Activated T-helper 1 cell treated with Interleukin-2 at 50 U/mL for 16 hours (primary cell): ENCODE measurements at places on chromosomes 12 and 14.

GRCh38 chr14:44170101-44170500 is 337.0 kb downstream of the FSCB start:
- DNase-seq = no peak

DNA sequence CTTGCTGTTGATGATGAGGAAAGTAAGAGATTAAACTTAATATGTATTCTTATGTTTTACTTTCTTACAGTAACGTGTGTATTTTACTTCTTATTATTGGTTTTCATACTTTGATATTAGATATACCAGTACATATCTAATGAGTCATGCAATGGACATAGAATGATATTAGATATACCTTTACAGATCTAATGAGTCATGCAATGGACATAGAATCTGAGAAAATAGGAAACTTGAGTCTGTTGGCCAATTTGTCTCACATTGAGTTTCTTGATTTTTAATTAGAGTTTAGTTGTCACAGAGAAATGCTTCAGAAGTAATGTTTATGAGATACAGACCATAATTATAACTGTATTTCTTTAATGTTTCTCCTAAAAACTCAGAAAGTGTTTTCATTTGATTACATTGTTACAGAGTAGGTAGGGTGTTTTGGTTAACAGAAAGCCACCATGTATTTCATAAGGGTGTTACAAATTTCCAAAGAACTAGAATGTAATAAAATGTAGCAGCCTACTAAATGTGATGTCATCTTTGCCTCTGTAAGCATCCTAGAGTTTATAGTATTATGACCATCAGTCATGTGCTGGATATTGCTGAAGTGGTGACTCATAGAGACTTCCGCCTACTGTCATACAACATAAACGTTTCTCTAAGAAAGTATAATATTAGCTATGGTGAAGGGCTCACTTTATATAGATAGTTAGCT is 3.0 kb downstream of the GAS2L3 start:
- DNase-seq = no peak

DNA sequence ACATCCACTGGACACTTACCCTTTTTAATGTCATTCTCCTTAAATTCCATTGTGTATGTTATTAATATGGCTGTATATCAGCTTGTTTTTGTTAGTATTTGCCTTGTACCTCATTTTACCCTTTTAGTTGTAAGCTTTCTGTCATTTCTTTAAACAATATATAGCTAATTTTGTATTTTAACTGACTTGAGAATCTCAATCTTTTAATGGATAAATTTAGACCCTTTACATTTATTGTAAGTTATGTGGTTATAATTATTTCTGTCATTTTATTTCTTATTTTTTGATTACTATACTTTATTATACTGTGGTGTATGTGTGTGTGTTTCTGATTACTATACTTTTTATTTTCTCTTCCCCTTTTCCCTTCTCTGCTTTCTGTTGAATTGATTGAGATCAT is 159.0 kb upstream of the LHX5 start:
- no peak for DNase-seq

- DNase-seq = no peak
Observed at GRCh38 chr12:104049903-104050356, at the start of gene GLT8D2. GLT8D2 (minus strand) TSS chr12:104050187; CDS start chr12:104019648, 30,539 bp downstream.

- DNase-seq = no peak
Observed at GRCh38 chr12:34207858-34208257, 185.6 kb downstream of the ALG10 start.

DNA sequence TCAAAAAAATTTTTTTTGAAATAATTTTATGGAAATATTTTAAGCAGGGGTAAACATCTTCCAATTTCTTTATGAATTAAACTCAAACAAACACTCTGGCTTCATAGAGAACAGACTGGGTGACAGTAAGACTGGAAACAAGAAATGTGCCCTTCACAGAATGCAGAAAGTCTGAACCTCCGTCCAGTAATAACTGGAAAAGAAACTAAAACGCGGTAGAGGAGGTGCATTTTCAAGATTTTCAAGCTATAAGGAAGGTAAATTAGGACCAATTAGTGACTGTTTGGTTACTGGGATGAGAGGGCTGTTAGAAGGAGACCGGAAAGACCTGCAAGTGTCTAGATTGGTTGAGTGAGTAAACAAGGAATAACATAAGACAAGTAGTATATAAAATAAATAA is 245.7 kb downstream of the CEP128 start:
- no peak for DNase-seq

DNA sequence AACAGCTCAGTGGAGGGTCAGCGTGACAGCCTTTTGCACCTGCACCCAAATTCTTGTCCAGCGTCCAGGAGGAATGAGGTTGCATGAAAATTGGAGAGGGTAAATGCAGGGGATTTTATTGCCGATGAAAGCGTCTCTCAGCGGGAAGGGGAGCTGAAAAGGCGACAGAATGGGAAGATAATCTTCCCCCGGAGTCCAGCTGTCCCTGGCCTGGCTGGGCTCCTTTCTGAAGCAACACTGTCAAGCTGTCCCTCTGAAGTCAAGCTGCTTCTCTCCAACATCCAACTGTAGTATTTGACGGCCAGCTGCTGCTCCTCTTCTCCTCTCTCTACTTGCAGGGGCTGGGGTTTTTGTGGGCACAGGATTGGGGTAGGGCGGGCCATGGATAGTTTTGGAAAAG is 32.7 kb downstream of the NOPCHAP1 start:
- no peak for DNase-seq
